ENCODE measurements at places on chromosomes 7 and 10.
A peak's percentile ranks its signal among the peaks of the same experiment; 100 is the strongest.

- no peak for DNase-seq
These were observed 96.6 kb downstream of the SNX10 start for GRCh38 chr7:26388256-26388655.

GRCh38 chr7:30778255-30779025 is 7.2 kb downstream of the MINDY4 start:
- no peak for DNase-seq

DNA sequence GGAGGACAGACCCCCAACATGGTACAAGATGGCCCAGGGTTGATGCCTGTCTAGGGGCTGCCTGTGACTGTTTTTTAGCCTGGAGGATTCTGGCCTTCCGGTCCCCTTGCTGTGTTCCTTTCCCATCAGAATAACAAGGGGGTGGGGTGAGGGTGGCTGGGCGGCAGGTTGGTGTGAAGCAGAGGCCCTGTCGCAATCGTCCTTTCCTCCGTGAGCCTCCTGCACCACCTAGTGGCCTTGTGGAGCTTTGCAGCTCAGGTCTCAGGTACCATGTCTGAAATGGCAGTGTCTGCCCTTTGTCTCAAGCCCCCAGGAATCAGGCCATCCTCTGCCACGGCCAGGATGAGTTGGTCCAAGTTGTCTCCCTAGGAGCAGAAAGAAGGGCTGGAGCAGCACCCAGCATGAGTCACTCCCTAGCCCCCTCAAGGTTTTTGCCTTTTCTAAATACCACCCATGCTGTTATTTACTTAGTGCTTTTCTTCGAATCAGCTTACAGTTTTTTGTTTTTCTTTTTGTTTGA is 24.2 kb downstream of the TACR2 start:
- peak; percentile 75 for DNase-seq

DNA sequence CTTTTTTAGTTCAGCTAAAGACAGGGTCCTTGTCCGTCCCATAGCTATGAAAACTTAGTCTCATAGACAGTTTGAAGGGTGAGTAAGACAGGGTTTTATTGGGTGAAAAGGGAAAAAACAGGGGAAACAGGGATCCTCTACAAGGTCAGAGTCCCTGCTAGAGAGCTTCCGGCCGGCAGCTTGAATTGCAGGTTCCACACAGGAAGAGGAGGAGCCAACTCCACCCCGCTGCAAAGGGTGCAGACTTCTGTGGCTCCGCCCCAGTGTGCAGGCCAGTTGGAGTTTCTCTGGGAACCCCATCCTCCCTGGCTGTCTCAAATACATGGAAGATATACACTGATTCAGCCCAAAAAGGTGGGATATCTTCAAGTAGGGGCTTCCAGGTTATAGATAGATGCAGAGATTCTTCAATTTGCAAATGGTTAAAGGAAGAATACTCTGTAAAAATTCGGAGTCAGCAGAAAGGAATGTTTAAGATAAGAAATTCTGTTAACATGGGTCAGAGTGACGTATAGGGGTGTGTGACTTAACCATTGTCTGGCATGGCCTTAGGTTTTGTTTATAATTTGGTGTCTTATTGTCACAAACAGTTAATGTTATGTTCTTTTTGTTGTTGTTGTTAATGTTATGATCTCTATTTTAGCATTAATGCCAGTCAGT is 34.6 kb upstream of the HECW1 start:
- DNase-seq = peak; percentile 19

GRCh38 chr7:99752356-99752755 is 17.4 kb upstream of the CYP3A7 start:
- no peak for DNase-seq

GRCh38 chr7:158680754-158681153 is 23.9 kb downstream of the NCAPG2 start:
- no peak for DNase-seq

DNA sequence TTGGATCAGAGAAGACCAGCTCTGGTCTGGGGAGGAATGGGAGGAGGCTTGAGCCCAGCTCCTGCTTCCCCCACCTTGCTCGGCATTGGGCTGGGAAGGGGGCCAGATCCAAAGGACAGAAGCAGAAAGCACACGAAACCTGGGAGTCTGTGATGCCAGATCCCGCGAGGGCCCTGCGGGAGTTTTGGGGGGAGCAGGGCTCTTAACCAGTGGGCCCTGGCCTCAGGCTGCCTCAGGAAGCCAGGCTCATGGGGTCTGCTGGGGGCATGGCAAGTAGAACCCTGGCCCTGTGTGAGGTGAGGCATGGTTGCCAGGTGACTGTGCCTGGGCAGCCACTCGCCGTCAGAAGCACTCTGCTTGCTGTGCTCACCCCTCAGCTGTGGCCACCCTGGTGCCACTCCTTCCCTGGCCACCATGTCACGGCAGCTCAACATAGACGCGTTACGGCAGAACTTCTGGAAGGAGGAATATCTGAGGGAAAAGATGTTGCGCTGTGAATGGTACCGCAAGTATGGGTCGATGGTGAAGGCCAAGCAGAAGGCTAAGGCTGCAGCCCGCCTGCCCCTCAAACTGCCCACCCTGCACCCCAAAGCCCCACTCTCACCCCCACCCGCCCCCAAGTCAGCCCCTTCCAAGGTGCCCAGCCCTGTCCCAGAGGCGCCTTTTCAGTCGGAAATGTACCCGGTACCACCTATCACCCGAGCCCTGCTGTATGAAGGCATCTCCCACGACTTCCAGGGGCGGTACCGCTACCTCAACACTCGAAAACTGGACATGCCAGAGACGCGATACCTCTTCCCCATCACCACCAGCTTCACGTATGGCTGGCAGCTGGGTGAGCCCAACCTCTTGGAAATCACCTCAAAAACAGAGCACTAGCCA is 3.6 kb downstream of the ATP6V1F start:
- DNase-seq = no peak

- DNase-seq = no peak
These were observed 1219.8 kb downstream of the GATA3 start for GRCh38 chr10:9274206-9274755.

DNA sequence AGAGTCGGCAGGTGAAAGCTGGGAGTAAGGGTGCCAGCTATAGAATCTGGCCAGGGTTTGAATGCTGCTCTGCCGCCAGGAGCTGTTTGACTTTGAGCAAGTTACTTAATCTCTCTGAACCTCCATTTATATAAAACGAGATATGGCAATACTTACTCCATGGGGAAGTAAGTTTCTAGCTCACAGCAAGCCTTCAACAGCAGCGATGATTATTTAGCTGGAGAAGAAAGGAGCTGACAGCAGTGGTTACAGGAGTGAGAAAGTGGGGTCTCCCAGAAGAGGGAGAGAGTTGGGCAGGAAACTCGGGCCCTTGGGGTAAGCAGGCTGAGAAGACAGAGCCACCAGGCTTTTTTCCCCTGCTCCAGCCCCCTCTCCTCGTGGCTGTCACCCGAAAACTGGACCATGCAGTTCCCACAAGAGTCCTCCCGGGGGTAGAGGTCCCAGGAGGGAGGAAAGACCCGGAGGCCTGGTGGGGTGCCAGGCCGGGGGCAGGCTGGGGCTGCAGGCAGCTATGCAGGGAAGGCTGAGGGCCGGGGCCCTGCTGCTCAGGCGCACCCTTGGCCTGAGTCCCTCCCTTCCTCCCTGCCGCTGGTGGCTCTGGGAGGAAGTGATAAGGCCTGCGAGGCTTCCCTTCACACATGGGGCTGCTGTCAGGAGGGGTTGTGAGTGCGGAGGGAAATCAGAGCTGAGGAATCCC is 3.5 kb downstream of the NOS3 start:
- DNase-seq = no peak

DNA sequence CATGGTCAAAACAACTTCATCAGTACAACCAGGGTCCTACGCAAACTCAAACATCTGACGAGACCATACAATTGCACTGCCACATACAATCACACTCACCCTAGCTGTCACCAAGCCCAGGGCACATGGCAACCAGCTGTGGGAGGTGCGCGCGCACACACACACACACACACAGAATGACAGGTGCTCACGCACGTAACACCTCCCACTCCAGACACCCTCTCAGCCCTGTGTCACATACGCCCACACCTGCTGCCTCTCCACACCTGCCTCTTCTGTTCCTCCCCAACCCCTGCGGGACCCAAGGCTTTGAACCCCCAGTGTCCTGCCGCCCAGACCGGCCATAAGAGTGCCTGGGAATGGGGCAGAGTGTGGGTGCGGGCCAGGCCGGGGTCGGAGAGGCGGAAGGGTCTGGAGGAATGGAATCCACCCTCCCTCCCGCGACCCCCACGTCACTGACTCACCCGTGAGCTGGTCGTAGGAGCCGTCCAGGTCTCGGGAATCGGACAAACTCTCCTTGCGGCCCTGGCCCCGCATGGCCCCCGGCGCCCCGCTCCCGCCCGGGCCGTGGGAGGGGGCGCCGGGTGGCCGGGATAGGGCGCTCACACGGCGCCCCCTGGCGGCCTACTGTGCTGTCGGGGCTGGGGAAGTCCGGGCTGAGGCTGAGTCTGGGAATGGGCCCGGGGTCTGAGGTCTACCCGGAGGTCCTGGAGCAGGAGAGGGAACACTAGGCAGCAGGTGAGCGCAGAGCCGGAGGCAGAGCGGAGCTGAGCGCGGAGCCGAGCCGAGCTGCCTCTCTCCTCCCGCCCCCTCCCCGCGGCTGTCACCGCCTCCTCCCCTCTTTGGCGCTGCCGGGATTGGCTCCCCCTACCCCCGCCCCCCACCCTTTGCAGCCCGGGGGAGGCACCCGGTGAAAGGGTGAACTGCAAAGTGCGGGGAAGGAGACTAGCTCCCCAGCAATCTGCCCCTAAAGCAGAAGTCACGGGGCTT is at the start of gene KCNIP2:
Gene KCNIP2, minus strand, starts transcription at position 769 of the 990 bp plus-strand sequence. Its CDS starts 232 bp downstream, at position 537.
- no peak for DNase-seq

- peak; percentile 35 for DNase-seq
These were observed 254.7 kb downstream of the KLF6 start for GRCh38 chr10:3530346-3530745.

- DNase-seq = no peak
These were observed 170.9 kb downstream of the RAMP3 start for GRCh38 chr7:45328403-45328981.

GRCh38 chr7:33806298-33807154 is 98.8 kb upstream of the BMPER start:
- no peak for DNase-seq

GRCh38 chr7:18508443-18509427 is 13.2 kb downstream of the HDAC9 start:
- DNase-seq = peak; percentile 98

DNA sequence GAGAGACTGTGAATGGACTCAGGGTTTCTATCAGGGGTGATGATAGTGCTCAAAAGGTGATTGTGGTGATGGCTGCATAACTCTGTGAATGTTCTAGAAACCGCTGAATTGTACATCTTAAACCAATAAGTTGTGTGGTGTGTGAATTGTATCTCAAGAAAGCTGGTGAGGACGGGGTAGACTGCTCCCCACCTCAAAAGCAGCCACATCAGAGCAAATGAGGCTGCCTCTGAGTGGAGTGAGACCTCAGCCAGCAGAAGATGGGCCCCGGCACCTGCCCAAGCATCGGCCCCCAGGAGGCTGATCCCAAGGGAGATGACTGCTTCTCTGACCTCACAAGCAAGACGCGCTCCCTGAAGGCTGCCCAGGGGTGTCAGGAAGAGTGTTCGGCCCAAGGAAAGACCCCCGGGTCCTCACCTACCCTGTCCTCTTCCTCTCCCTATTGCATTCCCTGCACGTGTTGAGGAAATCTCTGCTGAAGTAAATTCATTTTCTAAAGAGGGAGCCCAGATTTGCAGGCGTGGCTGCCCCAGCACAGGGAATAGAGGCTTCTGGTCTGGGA is 279.3 kb upstream of the SHH start:
- DNase-seq = no peak

DNA sequence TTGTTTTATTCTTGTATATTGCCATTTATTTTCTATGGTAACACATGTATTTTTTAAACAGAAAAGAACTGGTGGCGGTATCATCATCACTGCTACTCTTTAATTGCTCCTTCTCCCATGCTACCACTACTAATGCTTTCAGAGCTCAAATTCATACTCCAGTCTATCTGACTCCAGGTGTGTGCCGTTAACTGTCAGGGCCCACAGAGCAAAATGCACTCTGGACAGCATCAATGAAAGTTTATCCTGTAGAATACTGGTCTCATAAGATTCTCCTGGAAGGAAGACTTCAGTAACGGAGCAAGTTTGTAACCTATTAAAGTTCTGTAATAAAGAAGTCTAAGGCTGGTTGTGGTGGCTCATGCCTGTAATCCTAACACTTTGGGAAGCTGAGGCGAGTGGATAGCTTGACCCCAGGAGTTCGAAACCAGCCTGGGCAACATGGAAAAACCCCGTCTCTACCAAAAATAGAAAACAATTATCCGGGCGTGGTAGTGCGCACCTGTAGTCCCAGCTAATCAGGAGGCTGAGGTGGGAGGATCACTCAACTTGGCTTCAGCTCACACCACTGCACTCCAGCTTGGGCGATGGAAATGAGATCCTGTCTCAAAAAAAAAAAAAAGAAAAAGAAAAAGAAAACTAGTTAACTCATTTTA is 18.4 kb downstream of the ZNRF2 start:
- no peak for DNase-seq

GRCh38 chr10:76168437-76168836 is 737.0 kb downstream of the LRMDA start:
- no peak for DNase-seq

- DNase-seq = peak; percentile 13
These were observed 704 bp downstream of the ZNRF2 start for GRCh38 chr7:30285067-30285535.

DNA sequence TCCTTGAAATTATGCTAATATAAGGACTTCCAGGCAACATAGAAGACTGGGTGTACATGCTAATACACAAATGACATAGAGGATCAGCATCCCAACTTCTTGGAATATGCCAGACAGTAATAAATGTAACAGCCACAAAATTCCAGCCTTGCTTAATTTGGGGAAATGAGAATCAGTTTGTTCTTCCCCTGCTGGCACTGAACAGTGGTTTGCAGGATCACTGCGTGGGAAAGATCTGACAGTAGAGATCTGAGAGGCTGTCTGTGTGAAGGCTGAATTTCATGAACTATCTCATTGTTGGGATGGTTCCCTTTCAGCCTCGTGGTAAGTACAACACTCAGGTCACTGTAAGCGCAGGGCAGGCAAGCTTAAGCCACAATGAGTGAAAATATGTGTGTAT is 1078.0 kb downstream of the LRMDA start:
- peak; percentile 34 for DNase-seq

GRCh38 chr7:83117466-83117865 is 45.2 kb downstream of the PCLO start:
- DNase-seq = no peak

DNA sequence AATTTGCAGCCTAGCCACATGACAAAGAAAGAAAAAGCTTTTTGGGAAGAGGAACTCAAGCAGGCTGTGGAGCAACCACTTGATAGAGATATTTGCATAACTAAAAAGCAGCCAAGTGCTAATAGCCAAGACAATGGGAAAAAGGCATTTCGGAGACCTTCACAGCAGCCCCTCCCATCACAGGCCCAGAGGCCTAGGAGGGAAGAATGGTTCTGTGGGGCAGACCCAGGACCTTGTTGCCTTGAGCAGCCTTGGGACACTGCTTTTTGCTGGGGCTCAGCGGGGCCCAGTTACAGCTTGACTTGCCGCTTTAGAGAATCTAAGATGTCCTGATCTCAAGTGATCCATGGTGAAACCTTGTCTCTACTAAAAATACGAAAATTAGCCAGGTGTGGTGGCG is 38.5 kb downstream of the FAM149B1 start:
- DNase-seq = no peak

DNA sequence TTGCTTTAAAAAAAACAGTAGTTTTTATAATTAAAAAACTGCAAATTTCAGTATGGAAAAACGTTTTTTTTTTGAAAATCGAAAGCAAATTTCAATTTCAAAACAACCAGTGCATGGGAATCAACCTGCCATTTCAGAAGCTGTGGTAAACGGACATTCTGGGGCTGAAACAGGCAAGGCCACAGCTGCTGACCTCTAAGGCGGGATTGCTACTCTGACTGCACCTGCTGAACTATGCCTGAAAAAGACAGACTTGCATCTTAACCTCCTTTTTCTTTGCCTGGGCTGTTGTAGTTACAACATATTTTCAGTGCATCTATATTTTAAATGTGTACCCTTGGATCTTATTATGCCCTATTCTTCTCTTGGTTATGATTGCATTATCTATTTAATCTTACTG is 303.0 kb upstream of the SP8 start:
- DNase-seq = no peak
